HFF-Myc (cell line): ENCODE measurements at places on chromosomes 12 and 14.
A peak's percentile ranks its signal among the peaks of the same experiment; 100 is the strongest.

GRCh38 chr14:88552876-88553275 lies 1.9 kb downstream of the PTPN21 start:
- DNase-seq, result no peak

DNA sequence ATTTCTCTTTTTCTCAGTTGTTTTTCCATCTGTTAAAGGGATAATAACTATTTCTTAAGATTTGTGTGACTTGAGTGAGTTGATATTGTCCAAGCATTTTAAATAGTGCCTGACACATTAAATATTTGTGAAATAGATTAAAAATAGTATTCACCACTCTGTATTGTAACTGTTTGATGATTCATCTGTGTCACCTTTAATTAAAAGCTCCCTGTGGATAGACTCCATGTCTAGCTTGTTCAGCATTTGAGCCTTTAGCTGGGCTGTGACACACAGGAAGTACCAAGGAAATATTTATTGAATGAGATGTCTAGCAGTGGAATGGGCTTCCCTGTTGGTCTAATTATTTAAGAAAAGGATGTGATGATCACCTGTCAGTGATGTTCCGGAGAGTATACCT lies 1.8 kb upstream of the GLIPR1L2 start:
- DNase-seq, result peak; percentile 12

DNA sequence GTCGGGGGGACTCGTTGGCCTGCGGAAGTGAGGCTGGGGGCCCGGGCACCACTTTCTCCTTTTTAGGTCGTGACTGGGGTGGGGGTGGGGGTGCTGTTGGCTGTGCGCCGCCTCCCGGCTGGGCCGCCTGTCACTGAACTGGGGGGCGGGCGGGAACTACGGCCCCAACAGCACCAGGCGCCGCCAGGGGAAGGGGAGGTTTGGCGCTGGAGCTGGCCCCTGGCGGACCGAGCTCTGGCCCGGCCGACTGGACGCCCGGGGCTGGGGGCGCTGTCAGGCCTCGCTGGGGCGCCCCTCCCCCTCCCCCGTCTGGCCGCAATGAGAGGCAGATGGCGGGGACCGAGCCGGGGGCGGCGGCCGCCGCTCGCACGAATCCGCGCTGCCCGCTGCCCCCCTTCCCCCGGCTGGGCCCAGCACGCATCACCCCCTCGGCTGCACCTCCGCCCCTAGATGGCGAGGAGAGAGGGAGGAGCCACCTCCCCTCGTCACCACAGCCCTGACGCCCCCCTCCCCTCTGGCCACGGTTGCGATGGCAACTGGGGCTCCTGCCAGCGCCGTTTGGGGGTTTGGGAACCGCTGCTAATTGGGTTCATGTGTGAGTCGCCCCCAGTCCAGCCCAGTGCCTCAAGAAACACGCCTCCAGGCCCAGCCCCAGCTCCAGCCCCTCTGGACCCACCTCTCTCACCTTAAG lies 723 bp downstream of the NFATC4 start:
- DNase-seq, result peak; percentile 70

DNA sequence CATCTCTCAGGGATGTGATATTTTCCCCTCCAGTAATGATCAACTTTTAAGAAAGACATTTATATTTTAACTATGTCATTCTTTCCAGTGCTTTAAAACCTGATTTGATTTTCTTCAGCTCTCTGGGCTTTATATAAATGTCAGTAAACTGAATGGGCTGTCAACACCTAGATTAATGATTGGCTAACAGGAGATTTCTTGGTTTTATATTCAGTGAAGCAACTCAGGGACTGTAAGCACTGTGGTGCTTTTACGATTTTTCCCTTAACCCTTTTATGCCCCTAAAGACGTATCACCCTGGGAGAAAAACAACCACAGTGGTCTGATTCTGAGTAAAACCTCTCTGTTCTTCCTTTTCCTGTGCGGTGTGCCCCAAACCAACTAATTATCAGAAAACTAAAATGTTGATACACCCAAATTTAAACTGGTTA lies 38.0 kb downstream of the PTGER2 start:
- no peak for DNase-seq

GRCh38 chr14:60650373-60650961 lies 1.2 kb upstream of the SIX1 start:
- DNase-seq, result no peak

- no peak for DNase-seq
Observed at GRCh38 chr12:92721130-92721529, 18.3 kb downstream of the PLEKHG7 start.
